ENCODE measurements at places on chromosomes 7 and 10.
A peak's percentile ranks its signal among the peaks of the same experiment; 100 is the strongest.

DNA sequence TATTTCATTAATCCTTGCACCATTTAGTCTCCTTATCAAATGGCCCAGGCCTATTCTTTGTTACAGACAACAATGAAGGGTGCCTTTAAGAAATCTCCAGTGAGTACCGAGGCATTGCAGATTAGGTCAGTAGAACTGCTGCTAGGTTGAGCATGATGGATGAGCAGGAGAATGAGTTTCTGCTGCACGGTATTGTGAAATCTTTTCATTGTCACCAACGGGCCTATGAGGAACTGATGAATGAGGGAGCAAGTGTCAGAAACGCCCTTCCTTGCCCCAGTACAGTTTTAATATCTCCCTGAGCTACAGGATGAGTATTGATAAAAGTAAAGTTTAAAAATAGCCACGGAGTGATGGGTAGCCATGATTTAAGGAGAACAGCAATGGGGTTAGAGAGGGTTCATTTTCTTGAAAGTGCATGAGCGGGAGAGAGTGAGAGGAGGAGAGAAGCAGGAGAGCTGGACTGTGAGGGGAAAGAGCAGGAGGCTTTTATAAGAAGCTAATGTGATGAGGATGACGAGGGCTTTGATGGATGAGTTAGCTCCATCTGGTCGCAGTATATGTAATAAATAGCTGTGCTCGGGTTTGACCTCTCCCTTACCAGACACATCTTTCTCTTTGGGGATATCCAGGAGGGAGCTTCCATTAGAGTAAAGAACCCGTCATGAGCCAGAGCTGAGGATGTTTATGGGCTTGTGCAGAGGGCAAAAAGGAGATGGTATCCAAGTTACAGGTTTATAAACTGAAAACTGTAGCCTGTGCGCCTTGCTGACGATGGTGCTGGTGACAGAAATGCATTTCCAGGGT is 526.1 kb downstream of the LRMDA start:
- DNase-seq = no peak

GRCh38 chr7:117562759-117563158 is 82.9 kb downstream of the CFTR start:
- DNase-seq = no peak

DNA sequence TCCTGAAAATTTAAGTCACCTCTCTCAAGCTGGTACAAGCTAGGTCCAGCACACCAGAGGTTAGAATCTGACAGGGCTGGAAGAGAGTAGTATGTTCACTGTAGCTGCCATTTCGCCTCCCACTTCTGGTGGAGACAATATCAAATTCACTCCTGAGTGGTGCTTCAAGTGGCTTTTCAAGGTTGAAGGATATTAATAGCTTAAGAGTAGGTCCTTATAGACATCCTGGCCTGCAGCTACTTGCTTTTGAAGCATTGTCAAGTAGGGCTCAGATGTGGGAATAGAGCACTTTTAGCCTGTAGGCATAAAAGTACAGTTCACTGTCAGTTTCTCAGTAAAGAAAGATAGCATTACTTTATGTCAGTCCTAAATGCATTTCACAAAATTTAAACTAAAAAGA is 270.5 kb upstream of the PLPP4 start:
- no peak for DNase-seq

GRCh38 chr7:1883031-1883761 is 213.1 kb downstream of the ELFN1 start:
- peak; percentile 82 for DNase-seq

GRCh38 chr10:11810313-11810766 is 12.8 kb upstream of the PROSER2 start:
- DNase-seq = peak; percentile 87

DNA sequence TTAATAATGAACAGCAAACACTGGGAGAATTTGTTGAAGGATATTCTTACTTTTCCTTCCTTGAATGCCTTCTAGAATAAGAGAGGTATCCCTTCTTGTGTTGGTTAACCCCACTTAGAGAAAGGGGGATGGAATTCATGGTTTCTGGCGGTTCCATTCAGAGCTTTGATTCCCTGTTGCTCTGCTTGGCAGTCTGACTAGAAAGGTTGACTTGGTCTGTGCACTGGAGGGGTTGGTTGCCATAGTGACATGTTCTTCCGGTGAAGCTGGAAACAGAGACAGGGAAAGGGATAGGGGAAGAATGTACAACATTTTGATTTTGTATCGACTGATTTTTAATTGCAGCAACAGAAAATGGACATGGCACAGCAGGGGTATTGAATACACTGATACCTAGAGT is 2.5 kb downstream of the TMEM178B start:
- DNase-seq = no peak

- peak; percentile 60 for DNase-seq
Measured at GRCh38 chr7:84196084-84196503, 1.5 kb upstream of the SEMA3A start.

Data from epithelial cell of esophagus (primary cell).